ENCODE measurements at places on chromosomes 6 and 20.

GRCh38 chr6:156996265-156996664 is 219.1 kb downstream of the ARID1B start:
- no peak for DNase-seq

DNA sequence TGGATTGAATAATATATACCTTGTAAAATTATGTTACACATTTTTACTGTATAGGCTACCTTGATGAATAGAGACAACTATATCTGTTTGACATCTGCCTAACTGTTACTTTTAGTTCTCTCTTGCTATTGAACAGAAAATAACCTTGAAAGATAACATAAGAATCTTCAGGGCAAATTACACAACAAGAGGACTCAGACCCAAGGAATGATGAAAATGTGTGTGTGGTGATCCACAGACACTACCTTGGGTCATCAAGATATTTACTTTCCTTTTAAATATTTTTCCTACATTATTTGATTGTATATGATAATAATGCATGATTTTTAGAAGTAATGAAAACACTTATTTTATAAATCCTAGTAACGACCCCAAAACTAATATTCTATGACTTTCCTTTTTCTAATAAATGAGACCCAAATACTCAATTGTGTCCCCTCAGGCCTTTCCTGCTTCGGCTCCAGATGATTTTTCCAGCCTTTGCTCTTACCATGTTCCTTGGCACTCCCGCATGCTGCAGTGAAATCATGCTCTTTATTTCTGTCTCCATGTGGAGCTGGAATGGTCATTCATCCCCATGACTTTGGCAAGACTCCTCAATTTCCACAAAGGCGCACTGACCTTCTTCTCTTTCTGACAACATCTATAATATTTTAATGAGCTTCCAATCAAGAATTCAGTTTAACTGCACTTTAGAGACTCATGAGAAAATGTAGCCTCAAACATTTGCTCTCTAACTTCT is 187.6 kb downstream of the EPM2A start:
- peak; percentile 37 for DNase-seq

DNA sequence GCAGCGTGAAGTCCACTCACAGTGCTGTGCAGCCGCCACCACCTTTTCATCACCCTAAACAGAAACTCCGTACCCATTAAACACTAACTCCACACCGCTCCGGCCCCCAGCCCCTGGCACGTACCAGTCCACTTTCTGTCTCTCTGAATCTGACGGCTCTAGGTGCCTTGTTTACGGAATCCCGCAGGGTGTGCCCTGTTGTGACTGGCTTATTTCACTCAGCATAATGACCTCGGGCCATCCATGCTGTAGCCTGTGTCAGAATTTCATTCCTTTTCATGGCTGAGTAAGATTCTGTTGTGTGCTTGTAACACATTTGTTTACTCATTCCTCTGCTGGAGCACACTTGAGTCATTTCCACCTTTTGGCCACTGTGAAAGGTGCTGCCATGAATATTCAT is 18.0 kb downstream of the TCFL5 start:
- no peak for DNase-seq

GRCh38 chr6:52983159-52983848 is 11.8 kb downstream of the GSTA4 start:
- DNase-seq, result no peak

DNA sequence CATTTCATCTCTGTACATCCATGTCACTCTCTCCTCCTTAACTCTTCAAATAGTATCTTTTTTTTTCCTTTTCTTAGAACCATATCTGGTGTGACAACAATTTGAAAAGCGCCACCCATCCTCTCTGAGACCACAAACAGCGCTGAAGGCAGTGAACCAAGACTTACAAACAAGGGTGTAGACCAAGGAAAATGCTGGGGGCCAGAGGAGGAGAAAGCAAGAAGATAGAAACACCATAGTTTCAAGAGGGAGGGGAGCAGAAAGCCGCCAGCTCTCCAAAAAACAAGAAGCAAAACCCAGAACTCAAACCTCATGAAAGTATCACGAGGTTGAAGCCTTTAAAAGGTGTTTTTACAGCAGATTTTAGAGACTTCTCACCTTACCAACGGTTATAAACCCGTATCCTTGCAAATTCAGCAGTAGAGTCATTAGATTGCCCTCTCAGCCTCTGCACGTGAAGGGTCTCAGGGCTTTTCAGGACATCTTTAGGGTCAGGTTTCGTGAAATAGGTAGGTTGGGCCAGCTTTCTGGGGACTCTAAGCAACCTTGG is 13.3 kb upstream of the RIPOR2 start:
- no peak for DNase-seq

GRCh38 chr6:103819509-103819908 is 1040.2 kb downstream of the HACE1 start:
- no peak for DNase-seq

GRCh38 chr6:133948472-133948871 is 4.6 kb upstream of the TBPL1 start:
- no peak for DNase-seq

DNA sequence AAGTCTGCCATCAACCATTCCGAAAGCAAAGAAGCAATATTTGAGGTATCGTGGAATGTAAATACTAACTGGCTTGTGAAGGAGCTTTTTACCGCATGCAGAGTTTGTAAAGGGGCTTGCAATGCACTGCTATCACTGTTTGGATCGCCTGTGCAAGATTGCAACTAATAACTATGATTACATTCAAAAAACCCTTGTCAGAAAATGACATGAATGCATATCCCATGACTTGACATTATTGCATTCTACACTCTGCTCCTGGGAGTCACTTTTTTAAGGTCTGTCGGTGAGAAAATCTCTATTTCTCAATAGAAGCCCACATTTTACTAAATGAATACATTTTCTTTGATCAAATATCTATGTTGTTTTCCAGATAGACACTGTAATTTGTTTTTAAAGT is 335.4 kb upstream of the SPTLC3 start:
- DNase-seq, result no peak

- no peak for DNase-seq
Measured at GRCh38 chr6:165729307-165729936, 66.4 kb upstream of the PDE10A start.

- DNase-seq, result peak; percentile 96
Measured at GRCh38 chr6:134295953-134296553, 21.9 kb downstream of the SGK1 start.

DNA sequence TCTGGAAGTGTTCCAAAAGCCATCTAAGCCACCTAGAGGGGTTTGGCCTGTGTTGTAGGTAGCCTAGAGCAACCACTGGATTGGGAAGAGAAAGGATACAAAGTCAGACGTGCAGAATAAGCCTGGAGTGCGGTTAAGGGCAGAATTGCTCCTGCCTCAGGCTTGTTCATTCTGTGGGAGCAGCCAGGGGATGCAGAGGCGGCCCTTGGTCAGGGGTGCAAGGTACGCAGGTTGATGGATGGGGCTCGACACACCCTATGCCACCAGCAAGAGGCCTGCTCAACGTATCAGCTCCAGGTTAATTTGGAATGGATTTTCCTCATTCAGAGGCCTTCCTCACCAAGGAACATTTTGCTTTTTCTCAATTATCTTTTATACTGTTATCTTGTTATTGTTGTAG is 129.8 kb downstream of the SLC23A2 start:
- DNase-seq, result no peak

- DNase-seq, result no peak
Measured at GRCh38 chr20:7147220-7147601, 379.7 kb downstream of the BMP2 start.
